Camera-type eye (tissue), 1 donor: ENCODE measurements at places on chromosomes 6 and 20. TPM values are rescaled to one million over a fixed set of nuclear protein-coding genes. Genes with fewer than 3 reads are reported as not detected.

LY6G6D gene
- total RNA-seq: not detected

CLIC5 gene
- total RNA-seq: 19.5 TPM

RRAGD gene
- 33.8 TPM for total RNA-seq

KCNQ5 gene
- 2.7 TPM for total RNA-seq

TBC1D22B gene
- total RNA-seq: 11.7 TPM

FILIP1 gene
- 16.8 TPM for total RNA-seq

COL9A3 gene
- total RNA-seq: 134 TPM

KCNK16 gene
- not detected for total RNA-seq

IL17A gene
- not detected for total RNA-seq

SLX4IP gene
- total RNA-seq: 10.3 TPM

SLC35D3 gene
- 4.9 TPM for total RNA-seq

ASIP gene
- total RNA-seq: 1.9 TPM

LY6G5B gene
- 2.3 TPM for total RNA-seq
